Activated CD4-positive, alpha-beta memory T cell treated with anti-CD3 and anti-CD28 coated beads for 36 hours (primary cell): ENCODE measurements at places on chromosomes 6 and 20. TPM values are rescaled to one million over a fixed set of nuclear protein-coding genes. Genes with fewer than 3 reads are reported as not detected.

Gene WFDC12
- not detected for total RNA-seq

Gene TAF4
- 17.0 TPM for total RNA-seq

Gene TMEM217
- total RNA-seq: 3.3 TPM

Gene MAS1
- total RNA-seq: not detected

Gene ULBP3
- 0.61 TPM for total RNA-seq

Gene RIMS1
- total RNA-seq: not detected

Gene HCK
- total RNA-seq: not detected

Gene HLA-DQA1
- 0.97 TPM for total RNA-seq

Gene EMILIN3
- total RNA-seq: not detected

Gene ETV7
- total RNA-seq: 5.8 TPM

Gene CSNK2A1
- total RNA-seq: 154 TPM

Gene SLC17A1
- total RNA-seq: not detected

Gene NOTCH4
- total RNA-seq: 0.31 TPM

Gene CDKAL1
- total RNA-seq: 23.1 TPM

Gene CST5
- not detected for total RNA-seq

Gene COL11A2
- 0.69 TPM for total RNA-seq

Gene MPC1
- 22.5 TPM for total RNA-seq

Gene LHFPL5
- not detected for total RNA-seq

Gene B3GALT4
- 6.7 TPM for total RNA-seq

Gene TCF15
- not detected for total RNA-seq

Gene EYS
- total RNA-seq: not detected

Gene RAET1L
- total RNA-seq: not detected

Gene C6orf52
- 3.7 TPM for total RNA-seq

Gene MOCS3
- 3.8 TPM for total RNA-seq

Gene TFAP2C
- not detected for total RNA-seq

Gene NPEPL1
- 17.8 TPM for total RNA-seq

Gene UBE2C
- total RNA-seq: 192 TPM
